ENCODE measurements at places on chromosomes 3 and 15. TPM values are rescaled to one million over a fixed set of nuclear protein-coding genes. Genes with fewer than 3 reads are reported as not detected.

DNA sequence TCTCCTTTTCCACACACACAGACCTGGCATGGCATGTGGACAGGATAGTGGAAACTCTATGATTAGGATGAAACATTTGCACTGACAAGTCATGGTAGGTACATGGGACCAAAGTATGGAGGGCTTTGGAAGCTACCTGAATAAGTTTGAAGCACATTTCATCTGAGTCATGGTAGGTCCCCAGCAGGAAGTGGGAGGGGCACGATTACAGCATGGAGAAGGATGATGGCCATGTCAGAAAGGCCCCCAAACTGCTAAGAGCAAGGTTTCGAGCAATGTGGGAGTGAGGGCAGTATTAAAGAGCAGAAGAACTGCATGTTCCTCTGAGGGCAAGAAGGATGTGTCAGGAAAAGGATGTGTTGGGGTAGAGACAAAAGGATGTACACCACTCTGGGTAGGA lies 51.5 kb upstream of the CSTA start:
- peaks cover 39% of the 10 kb centered on the region for H3K4me1 ChIP-seq
- H3K36me3 ChIP-seq, result no peaks in the 10 kb centered on the region
- H3K4me3 ChIP-seq, result peak overlapping the region; percentile 16
- DNase-seq, result no peak
- no peaks in the 10 kb centered on the region for H3K27me3 ChIP-seq

DNA sequence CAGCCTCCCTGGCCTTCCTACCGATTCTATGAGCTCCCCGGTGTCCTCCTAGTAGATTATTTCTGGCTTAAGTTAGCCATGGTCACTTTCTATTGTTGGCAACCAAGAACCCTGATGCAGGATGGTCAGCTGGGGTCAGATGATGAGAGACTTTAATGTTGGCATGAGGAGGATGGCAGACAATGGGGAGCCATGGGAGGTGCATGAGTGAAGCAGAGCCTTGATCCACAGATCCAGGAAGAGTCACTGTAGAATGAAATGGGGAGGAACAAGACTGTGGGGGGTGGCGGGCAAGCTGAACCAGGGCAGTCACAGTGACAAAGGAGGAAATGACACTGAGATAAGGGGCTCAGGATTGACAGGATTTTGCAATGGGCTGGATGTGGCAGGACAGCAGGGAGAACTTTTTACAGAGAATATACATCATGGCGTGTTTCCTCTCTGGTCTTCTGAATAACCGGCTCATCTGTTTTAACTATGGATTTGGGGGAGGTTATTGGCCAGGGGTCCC lies 60.9 kb downstream of the RPLP1 start:
- no peak overlapping the region for H3K4me3 ChIP-seq
- H3K36me3 ChIP-seq, result peaks cover 2% of the 10 kb centered on the region
- no peak overlapping the region for H3K27ac ChIP-seq
- H3K4me1 ChIP-seq, result no peaks in the 10 kb centered on the region
- peaks cover 60% of the 10 kb centered on the region for H3K27me3 ChIP-seq
- no peak for DNase-seq

GOLGA6L7 gene
- total RNA-seq, result not detected

DNA sequence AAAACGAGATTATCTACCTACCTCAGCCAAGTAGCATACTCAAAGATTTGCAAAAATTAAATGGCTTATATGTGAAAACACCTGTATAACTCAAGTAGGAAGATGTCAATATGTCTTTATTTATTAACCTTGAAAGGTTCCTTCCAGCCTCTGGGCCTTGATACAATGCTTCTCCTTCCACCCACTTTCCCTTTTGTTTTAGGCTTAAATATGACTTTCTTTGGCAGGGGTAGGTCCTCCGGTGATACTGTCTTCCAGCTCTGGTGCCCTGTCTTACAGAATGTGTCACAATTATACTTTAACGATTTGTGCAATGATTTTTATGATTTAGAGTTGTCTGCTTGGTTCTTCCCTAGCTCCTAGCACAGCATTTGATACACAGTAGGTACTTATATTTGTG lies 4.1 kb downstream of the LINS1 start:
- peaks cover 42% of the 10 kb centered on the region for H3K4me1 ChIP-seq
- no peaks in the 10 kb centered on the region for H3K27me3 ChIP-seq
- H3K36me3 ChIP-seq, result no peaks in the 10 kb centered on the region

DNA sequence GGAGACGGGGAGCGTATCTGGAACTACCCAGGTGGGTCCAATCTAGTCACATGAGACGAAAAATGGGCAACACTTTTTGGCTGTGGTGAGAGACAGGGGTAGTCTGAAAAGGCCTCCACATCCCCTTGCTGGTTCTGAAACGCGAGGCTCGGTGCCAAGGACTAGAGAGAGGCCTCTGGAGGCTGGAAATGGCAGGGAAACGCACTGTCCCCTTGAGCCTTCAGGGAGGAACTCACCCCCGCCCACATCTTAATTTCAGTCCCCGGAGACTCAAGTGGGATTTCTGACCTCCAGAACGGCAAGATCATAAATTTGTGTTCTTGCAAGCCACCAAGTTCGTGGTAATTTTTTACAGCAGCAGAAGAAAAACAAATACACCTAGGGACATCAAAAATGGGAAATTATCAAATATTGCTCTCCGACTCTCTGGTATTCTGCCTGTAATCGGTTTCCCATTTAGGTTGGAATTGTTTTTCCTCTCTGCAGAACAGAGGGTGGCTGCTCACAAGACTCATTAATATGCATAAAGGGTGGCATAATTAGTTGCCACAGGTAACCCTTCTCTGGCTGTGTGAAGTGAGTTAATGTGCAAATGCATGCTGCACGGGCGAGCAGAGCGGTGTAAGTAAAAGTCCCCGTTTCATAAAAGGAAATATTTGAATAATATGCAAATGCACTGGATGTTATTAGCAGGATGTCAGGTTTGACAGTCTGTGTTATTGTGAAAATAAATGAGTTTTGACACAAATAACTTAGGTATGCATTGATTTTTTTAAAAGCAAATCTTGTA lies 185.7 kb downstream of the ARRDC4 start:
- H3K4me1 ChIP-seq, result no peaks in the 10 kb centered on the region
- H3K27me3 ChIP-seq, result peaks cover 10% of the 10 kb centered on the region
- no peak for DNase-seq
- H3K27ac ChIP-seq, result no peak overlapping the region

DNA sequence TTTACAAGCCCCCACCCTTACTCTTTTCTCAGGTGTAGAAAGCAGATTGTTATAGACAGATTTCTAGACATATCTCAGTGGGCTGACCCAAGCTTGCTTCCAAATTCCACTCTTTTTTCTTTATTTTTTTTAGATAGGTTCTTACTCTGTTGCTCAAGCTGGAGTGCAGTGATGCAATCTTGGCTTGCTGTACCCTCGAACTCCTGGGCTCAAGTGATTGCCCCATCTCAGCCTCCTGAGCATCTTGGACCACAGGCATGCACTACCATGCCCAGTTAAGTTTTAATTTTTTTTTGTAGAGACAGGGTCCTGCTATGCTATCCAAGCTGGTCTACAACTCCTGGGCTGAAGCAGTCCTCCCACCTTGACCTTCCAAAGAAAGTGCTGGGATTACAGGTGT lies 53.5 kb upstream of the ADAMTS9 start:
- H3K4me1 ChIP-seq, result no peaks in the 10 kb centered on the region
- no peak overlapping the region for H3K4me3 ChIP-seq
- H3K36me3 ChIP-seq, result no peaks in the 10 kb centered on the region
- no peak overlapping the region for H3K27ac ChIP-seq

DNA sequence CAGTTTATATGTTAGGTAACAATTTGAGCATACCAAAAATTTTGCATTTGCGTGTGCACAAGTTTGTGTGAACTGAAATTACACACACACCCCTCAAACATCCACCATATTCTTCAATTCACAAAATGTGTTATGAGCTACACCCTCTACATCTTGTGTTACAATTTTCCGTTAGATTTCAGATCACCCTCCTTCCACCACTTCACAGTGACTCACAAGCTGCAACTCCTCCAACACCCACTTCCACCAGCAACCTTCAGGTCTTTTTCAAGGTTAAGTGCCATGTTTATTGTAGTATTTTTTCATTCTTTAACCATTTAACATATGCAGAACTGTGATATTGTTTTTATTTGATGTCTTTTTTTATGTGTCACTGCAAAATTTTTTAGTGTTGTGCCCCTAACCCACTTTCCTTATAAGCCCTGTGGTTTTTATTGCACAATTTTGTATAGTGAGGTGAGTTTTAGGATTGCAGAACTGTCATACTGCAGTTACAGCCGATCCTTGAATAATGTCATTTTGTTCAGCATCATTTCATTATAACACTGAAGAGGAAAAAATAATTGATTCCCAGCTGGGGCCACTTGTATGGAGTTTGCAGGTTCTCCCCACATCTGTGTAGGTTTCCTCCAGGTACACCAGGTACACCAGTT lies 148.9 kb downstream of the PLCL2 start:
- peaks cover 10% of the 10 kb centered on the region for H3K36me3 ChIP-seq
- no peak for DNase-seq
- peaks cover 45% of the 10 kb centered on the region for H3K4me1 ChIP-seq

TRIP4 gene
- total RNA-seq, result 14.9 TPM

GRCh38 chr3:190024912-190025311 lies 95.8 kb downstream of the P3H2 start:
- H3K27ac ChIP-seq, result no peak overlapping the region
- H3K27me3 ChIP-seq, result peaks cover 35% of the 10 kb centered on the region
- no peaks in the 10 kb centered on the region for H3K36me3 ChIP-seq
- no peak overlapping the region for H3K4me3 ChIP-seq
- no peak for DNase-seq

UCN2 gene
- not detected for total RNA-seq

OR5K2 gene
- total RNA-seq, result not detected

FBXO40 gene
- 0.39 TPM for total RNA-seq

- H3K27me3 ChIP-seq, result no peaks in the 10 kb centered on the region
- peaks cover 41% of the 10 kb centered on the region for H3K4me1 ChIP-seq
- peak overlapping the region; percentile 49 for H3K27ac ChIP-seq
- no peak for DNase-seq
Measured at GRCh38 chr15:91472316-91472756, 372.3 kb downstream of the SV2B start.

DNA sequence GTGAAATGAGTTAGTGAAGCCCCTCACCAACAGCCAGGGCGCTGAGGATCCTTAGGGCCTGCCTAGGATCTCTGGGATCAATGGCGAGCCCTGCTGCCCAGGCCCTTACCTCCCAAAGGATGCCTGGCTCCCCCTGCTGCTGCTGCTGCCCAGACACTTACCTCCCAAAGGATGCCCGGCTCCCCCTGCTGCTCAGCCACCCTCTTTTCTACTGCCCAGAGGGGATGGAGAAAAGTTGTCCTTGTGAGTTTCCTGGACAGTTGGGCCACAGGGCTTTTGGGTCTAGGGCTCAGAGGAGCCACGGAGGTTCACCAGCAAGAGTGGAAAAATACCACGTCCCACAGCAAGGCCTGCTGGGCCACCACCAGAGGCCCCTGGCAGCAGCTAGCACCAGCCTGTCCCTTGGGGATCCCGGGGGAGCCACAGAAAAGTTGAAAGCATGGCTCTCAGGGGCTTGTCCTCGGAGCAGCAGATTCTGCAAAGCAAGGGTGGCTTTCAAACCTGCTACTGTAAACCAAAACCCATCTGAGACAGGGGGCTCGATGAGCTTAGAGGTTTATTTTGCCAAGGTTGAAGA lies 59.4 kb downstream of the SLC6A6 start:
- no peaks in the 10 kb centered on the region for H3K27me3 ChIP-seq
- peaks cover 11% of the 10 kb centered on the region for H3K4me1 ChIP-seq
- H3K36me3 ChIP-seq, result peaks cover 5% of the 10 kb centered on the region
- DNase-seq, result peak; percentile 23

DNA sequence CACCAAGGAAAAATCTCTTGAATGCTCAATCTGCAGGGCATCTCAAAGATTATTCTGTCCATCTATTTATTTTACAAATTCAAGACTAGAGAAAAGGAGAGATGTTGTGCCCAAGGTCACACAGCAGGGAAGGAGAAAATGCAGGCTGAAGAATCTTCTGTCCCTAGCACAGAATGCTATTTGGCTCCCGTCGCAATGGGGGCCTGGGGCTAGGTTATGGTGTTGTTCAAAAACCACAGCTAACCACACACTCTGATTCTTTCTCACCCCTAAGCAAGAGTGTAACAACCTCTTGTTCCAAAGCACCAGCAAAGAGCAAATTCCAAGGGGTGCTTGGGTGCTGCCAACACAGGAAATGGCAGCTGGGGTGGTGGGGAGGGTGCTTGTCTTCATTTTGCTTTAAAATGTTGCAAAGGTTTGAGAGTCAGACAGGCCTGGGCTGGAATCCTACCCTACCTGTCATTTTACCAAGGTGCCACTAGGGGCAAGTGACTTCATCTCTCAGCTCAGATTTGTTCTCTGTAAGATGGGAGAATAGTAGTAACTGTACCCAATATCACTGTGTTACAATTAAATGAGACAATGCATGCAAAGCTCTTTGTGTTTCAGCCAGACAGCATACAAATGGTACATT lies 112.5 kb downstream of the ADAMTS9 start:
- DNase-seq, result no peak
- H3K27ac ChIP-seq, result no peak overlapping the region
- no peaks in the 10 kb centered on the region for H3K36me3 ChIP-seq
- H3K4me3 ChIP-seq, result no peak overlapping the region
- H3K27me3 ChIP-seq, result no peaks in the 10 kb centered on the region
- H3K4me1 ChIP-seq, result no peaks in the 10 kb centered on the region

TMEM207 gene
- total RNA-seq, result not detected

GRCh38 chr3:124032881-124033359 lies 41.0 kb upstream of the ROPN1 start:
- no peak overlapping the region for H3K27ac ChIP-seq
- H3K4me3 ChIP-seq, result peak overlapping the region; percentile 94
- peaks cover 12% of the 10 kb centered on the region for H3K4me1 ChIP-seq
- H3K27me3 ChIP-seq, result peaks cover 48% of the 10 kb centered on the region
- DNase-seq, result peak; percentile 29

- no peak for DNase-seq
- no peak overlapping the region for H3K27ac ChIP-seq
- H3K27me3 ChIP-seq, result no peaks in the 10 kb centered on the region
- H3K4me3 ChIP-seq, result no peak overlapping the region
Measured at GRCh38 chr15:37298271-37298670, 197.9 kb upstream of the MEIS2 start.

- peaks cover 52% of the 10 kb centered on the region for H3K27me3 ChIP-seq
- no peak for DNase-seq
- no peak overlapping the region for H3K4me3 ChIP-seq
- H3K4me1 ChIP-seq, result peaks cover 5% of the 10 kb centered on the region
Measured at GRCh38 chr3:197350446-197350845, 52.0 kb upstream of the DLG1 start.

SLC22A13 gene
- 0.23 TPM for total RNA-seq

- peaks cover 11% of the 10 kb centered on the region for H3K36me3 ChIP-seq
- no peak overlapping the region for H3K27ac ChIP-seq
- H3K4me1 ChIP-seq, result peaks cover 2% of the 10 kb centered on the region
- H3K4me3 ChIP-seq, result no peak overlapping the region
- H3K27me3 ChIP-seq, result no peaks in the 10 kb centered on the region
- DNase-seq, result no peak
Measured at GRCh38 chr3:172356427-172356826, 91.8 kb downstream of the GHSR start.

DNA sequence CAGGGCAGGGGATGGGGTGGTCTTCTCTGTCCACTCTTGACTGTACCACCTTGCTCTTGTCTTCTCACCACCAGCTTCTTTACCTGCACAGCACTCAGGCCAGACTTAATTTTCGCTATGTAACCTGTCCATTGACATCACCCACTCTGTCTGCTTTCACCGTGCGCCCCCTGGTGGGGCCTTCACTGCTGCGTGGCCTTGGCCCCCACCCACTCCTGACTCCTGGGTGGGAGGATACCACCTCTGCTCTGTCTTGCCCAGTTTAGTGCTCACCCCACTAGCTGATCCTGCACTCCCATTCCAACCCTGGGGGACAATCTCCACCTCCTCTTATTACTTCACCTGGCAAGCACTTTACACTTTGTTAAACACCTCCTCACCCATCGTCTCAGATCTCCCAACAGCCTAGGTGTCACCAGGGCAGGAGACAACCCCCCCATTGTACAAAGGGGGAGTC lies 17.7 kb downstream of the PTH1R start:
- no peak overlapping the region for H3K4me3 ChIP-seq
- peaks cover 7% of the 10 kb centered on the region for H3K36me3 ChIP-seq
- H3K27ac ChIP-seq, result no peak overlapping the region
- H3K4me1 ChIP-seq, result peaks cover 18% of the 10 kb centered on the region
- peaks cover 71% of the 10 kb centered on the region for H3K27me3 ChIP-seq
- DNase-seq, result peak; percentile 80

Data from T-helper 17 cell (primary cell).